GM10248 (cell line): ENCODE measurements at places on chromosomes 3 and 15.

- DNase-seq, result no peak
Measured at GRCh38 chr3:67529915-67530314, 124.5 kb downstream of the SUCLG2 start.

DNA sequence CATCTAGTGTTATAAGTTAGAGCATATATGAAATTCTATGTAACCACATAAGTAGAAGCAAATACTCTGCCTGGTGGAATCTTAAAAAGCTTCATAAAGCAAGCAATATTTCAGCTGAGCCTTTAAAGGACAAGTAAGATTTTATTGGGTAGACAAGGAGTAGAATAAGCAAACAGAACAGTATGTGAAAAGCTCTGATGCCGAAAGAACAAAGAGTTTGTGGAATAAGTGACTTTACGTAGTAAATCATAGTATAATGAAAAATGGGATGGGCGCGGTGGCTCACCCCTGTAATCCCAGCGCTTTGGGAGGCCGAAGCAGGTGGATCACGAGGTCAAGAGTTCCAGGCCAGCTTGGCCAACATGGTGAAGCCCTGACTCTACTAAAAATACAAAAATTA lies 9.9 kb downstream of the EAF2 start:
- no peak for DNase-seq

DNA sequence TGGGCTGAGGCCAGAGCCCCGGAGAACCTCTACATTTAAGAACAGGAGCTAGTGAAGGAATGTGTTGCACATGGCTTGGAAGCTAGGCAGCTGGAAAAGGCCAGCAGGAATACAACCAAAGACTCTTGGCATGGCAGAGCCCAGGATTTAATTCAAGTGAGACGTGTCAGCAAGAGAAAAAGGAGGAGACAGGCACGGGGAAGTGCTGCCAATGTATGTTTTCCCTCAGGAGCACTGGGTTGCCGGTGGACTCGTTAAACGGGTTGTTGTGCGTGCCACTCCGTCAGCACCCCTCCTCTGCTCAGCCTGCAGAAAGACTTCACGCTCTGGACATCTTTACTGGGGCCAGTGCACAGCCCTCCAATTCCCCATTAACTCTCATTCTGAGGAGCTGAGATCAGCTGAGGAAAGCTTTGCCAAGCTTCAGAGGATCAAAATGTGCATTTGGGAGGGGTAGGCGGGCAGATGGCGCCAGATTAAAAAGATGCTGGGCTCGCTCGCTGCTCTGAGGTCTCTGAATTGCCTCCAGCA lies 103.7 kb downstream of the PDZRN3 start:
- no peak for DNase-seq

GRCh38 chr3:178971614-178972013 lies 100.0 kb downstream of the ZMAT3 start:
- DNase-seq, result no peak

- no peak for DNase-seq
Measured at GRCh38 chr3:151460774-151461450, at the start of gene IGSF10. Gene IGSF10 (minus strand): TSS chr3:151461061. CDS start chr3:151458709, 2,352 bp downstream.

- DNase-seq, result no peak
Measured at GRCh38 chr3:32397941-32398340, 6.3 kb downstream of the CMTM7 start.
